Cardiac septum (tissue), 1 donor: ENCODE measurements at places on chromosomes 6 and 20. TPM values are rescaled to one million over a fixed set of nuclear protein-coding genes. Genes with fewer than 3 reads are reported as not detected.
A peak's percentile ranks its signal among the peaks of the same experiment; 100 is the strongest.

The SLA2 gene
- total RNA-seq, result 0.27 TPM

The BANF2 gene
- not detected for total RNA-seq

The SIRPD gene
- total RNA-seq, result not detected

The RBM24 gene
- 221 TPM for total RNA-seq

The CALHM5 gene
- total RNA-seq, result 1.7 TPM

The GHRH gene
- not detected for total RNA-seq

The BFSP1 gene
- 0.83 TPM for total RNA-seq

The IL17F gene
- not detected for total RNA-seq

The WTAP gene
- 49.4 TPM for total RNA-seq

The TOP1 gene
- total RNA-seq, result 23.5 TPM

GRCh38 chr6:146041282-146041681 lies 12.4 kb downstream of the GRM1 start:
- no peak for DNase-seq

DNA sequence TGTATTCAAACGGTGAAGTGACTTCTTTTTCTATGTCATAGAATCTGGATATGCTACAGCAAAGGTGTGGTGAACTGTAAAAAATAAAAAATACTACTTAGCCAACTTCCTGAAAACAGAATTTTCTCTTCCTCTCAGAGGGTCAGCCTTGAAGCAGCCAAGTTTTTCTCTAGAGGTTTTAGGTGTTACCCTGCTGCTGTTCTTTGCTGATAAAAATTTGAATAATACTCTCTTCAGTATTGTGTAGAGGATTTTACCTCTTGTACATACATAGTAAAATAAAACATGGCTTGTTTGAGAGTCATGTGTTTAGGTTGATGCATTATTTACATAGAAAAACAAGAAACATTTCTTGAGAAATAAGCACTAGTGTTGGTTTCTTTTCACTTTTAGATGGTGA lies 458.4 kb downstream of the TBC1D32 start:
- no peak for DNase-seq

DNA sequence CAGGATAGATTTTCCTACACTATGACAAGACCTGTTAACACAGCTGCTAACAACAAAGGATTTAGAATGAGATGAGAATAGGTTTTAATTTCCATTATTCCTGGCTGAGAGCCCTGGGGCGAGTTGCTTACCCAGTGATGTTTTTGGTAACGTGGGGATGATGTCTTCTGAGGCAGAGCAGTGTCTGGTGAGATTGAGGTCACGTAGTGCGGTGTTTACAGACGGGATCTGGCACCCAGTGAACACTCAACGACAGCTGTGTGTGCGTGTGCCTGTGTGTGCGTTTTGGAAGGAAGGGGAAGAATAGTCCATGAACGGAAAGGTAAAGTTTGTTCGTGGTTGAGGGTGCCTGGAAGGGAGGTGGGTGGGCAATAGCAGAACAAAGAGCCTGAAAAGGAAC lies 384.7 kb downstream of the C6orf118 start:
- DNase-seq, result no peak

DNA sequence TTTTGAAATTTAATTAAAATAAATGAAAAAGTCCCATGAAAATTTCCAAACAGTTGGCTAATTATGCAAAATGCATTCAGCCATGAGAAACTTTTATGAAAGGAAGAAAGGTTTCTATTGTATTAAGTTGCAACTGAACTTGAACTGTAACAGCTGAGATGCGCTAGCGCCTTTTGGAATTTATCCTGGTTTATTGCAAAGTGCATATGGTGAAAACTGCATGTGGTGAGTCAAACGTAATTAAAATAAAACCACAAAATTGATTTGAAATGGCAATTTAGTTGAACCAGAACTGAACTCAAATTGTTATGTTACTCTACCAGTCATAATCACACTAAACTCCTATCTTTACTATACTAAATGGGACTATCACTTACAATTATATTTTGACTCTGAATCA lies 46.4 kb upstream of the COL21A1 start:
- DNase-seq, result no peak

DNA sequence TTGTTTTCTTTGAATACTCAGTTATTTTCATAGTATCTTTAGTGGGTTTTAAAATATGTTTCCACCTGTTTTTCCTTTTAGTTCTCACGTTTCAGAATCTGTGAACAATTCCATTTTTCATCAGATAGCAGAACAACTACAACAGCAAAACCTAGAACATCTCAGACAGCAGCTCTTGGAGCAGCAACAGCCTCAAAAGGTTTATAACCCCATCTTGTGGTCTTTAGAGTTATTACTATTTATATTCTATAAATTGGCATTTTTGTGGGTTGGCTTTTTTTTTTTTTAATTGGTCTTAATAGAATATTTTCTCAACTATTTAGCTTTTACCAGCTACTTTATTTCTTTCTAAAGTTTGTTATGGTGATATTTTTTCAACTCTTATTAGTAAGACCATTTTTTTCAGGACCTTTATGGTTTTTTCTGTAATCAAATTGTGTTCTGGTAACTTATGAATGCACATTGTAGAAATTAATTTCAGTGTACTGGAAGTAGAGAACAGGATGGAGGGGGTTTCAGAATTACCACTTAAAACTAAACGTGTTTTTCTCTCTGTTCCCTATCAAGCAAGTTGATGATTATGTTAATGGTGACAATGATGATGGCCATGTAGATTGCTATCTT lies 72.2 kb downstream of the SCAF8 start:
- no peak for DNase-seq

DNA sequence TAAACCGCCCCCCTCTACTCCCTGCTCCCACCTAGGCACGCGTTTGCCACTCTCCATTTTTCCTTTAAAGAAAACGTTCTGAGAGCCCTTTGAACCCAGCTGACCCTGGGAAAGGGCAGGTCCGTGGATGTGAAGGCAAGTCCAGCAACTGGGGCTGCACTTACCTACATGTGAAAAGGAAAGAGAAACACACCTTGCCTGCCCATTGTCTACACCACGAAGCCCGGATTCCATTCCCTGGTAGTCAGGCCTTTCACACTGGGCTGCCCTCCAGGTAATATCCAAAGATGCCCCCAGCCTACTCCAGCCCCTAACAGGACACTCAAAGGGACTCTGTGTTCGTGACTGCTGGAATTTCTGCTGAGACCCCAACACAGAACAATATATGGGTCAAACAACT lies 94.4 kb downstream of the CD83 start:
- no peak for DNase-seq

DNA sequence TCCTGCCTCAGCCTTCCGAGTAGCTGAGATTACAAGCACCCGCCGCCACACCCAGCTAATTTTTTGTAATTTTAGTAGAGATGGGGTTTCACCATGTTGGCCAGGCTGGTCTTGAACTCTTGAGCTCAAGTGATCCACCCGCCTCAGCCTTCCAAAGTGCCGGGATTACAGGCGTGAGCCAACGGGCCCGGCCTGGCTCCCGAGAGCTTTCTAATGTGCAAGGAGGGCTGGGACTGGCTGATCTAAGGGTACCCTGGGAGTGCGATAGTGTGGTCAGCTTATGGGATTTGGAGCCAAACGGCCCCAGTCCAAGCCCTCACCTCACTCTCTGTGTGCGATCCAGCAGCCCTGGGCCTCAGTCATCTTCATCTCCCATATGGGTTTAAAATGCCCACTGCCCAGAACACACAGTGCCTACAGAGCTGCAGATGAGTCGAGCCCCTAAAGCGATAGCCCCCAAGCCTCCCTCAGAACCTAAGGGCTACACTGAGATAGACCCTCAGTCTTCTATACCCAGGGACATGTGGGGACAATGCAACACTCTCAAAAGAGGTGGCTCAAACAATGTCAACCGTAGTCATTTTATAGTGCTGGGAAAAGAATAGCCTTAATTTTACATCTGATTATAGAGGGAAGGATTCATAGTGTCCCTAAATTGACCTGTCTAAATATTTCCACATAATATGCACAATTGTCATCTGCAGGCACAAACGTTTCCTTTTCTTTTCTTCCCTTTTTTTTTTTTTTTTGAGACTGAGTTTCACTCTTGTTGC lies 50.1 kb downstream of the SSR1 start:
- DNase-seq, result peak; percentile 70

- DNase-seq, result no peak
Observed at GRCh38 chr6:44925100-44925739, 402.9 kb upstream of the RUNX2 start.

GRCh38 chr20:39897058-39897457 lies 792.0 kb downstream of the MAFB start:
- DNase-seq, result no peak

GRCh38 chr6:44349904-44350649 lies 7.6 kb downstream of the SPATS1 start:
- DNase-seq, result no peak

DNA sequence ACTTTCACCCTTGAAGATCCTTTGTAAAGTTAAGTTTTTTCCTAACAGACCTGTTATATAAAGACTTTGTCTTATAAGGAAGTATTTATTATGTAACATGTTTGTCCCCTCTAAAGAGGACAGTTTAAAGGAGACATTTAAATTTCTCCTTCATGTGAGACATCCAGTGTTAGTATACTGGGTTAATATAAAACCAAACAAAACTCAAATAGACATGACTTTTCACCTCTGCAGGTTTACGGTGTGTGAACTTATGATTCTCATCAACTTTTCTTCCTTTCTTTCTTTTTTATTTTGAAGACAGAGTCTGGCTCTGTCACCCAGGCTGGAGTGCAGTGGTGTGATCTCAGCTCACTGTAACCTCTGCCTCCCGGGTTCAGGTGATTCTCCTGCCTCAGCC lies 17.4 kb upstream of the MPC1 start:
- DNase-seq, result no peak

DNA sequence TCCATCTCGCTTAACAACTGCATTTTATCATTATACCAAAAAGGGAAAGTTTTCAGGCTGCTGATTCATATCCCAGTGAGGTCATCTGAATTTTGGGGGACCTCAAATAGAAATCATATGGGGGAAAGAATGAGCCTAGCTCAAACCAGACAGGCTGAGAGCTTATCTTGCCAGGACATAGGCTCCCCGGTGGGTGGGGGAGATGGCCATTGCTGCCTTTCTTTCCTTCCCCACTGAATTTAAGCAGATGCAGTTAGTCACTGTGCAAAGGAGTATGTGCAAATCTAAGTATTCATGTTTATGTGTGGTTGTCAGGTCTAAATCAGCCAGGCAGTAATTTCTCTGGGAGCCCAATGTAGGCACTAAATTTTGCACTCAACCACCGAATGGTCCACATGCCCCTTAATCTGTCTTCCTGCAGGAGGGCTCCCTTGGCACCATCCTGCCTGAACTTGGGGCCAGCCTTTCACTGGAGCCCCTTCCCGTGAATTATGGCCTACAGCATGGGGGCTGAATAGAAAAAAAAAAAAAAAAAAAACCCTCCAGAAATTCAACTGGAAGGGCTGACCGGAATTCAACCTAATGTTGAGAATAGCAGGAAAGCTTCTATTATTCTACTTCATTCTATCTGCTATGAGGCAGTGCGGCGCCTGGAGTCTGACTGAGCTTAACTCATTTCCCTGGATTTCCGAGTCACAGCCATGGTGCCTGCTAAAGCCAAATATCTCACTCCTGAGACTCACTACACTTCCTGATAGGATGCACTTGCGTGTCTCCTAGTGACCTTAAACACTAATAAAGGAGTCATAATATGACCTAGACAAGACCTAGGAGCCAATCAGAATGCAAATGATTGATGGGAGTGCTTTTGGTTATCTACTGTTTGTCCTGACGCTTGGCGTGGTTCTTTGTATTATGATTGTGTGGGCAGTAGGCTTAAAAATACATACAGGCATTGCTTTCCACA lies 161.5 kb upstream of the HEY2 start:
- DNase-seq, result no peak

DNA sequence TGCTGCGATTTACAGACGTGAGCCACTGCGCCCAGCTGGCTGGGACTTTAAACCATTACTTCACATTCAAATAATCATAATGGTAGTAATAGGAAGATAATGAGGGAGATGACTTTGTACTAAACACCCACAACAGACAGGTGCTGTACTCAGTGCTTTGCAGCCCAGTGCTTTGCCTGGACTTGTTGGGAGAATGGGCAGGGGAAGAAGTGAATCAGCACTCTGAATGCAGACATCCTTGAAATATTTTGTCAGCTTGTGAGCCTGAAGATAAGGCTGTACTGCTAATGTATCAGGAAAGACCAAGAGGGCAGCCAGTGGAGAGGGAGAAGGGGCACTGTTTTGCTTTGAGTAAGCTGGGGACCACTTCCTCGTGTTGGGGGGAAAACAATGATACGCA lies 17.4 kb downstream of the NKX2-2 start:
- no peak for DNase-seq

DNA sequence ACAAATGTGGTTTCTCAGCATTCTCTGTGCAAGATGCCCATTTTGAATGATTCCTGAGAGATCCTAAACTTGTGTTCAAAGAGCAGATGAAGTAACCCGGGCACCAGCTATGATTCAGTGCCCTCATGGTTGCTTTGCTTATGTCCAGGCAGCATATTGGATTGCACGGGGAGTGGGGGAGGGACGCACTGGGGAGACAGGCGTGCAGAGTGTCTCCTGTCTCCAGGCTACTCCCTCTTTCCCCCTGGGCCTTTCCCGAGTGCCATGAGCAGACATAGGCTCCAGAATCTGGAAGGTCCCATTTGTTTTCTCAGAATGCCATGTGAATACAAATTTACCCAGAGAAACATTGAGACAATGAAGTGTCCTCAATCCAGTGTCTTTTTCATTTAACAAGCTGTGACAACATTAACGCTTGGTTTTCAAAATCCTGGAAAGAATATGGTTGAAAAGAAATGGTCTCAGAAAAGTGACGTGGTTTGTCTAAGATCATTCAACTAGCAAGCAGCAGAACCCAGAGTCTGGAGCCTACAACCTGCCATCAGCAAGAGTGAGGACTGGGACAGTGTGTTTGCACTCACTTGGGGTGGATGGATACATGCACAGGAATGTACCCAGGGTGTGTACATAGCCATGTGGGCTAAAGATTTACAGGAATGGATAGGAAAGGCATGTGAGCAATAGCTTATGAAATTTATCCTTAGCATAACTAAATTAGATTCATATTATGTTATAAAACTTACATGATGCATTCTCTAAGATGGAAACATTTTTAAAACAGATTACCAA lies 4.2 kb downstream of the SYNDIG1 start:
- DNase-seq, result peak; percentile 39

GRCh38 chr6:50602292-50602691 lies 111.0 kb upstream of the TFAP2D start:
- no peak for DNase-seq

- no peak for DNase-seq
Observed at GRCh38 chr6:18081025-18081668, 41.3 kb downstream of the NHLRC1 start.

- no peak for DNase-seq
Observed at GRCh38 chr6:17281100-17281496, at the start of gene RBM24. RBM24 (plus strand) TSS chr6:17281361; CDS start chr6:17281582, 221 bp downstream.

GRCh38 chr6:300494-301198 lies 8.4 kb downstream of the DUSP22 start:
- no peak for DNase-seq

DNA sequence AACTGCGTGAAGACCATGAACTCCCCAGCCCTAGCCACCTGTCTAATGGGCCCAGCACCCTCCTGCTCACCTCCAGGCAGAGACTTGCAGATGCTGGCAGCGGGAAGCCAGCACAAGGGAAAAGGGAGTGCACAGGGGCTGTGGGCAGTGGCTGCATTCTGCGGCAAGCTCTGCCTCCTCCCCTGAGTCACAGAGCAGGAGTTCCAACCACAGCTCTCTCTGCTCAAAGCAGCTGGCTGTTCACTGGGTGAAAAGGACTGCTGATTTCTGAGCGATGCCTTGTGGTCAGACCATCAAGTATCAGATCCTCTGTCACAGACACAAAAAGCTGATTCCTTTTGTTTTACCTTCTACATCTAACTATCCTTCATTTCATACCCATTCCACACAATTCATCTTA lies 10.5 kb downstream of the NKX2-2 start:
- no peak for DNase-seq
